ENCODE measurements at places on chromosomes 1 and 21. TPM values are rescaled to one million over a fixed set of nuclear protein-coding genes. Genes with fewer than 3 reads are reported as not detected.

Gene ELF3
- total RNA-seq: 0.68 TPM

DNA sequence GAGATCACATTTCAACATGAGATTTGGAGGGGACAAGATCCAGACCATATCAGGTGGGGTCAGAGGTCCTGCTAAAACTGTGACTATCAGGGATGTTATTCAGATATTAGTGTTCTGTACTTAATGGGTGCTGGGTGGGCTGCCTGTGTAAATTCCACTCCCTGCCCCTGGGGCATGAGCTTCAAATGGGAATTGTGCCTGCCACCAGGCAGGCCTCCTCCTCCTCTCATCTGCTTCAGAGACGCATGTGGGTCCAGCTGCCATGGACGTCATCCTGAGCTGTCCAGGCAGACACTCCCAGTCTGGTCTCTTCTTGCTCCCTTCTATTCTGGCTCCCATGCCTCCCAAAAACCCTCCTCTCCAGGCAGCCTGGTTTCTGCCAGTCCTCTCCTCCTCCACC is 10.4 kb downstream of the QSOX1 start:
- DNase-seq: no peak

DNA sequence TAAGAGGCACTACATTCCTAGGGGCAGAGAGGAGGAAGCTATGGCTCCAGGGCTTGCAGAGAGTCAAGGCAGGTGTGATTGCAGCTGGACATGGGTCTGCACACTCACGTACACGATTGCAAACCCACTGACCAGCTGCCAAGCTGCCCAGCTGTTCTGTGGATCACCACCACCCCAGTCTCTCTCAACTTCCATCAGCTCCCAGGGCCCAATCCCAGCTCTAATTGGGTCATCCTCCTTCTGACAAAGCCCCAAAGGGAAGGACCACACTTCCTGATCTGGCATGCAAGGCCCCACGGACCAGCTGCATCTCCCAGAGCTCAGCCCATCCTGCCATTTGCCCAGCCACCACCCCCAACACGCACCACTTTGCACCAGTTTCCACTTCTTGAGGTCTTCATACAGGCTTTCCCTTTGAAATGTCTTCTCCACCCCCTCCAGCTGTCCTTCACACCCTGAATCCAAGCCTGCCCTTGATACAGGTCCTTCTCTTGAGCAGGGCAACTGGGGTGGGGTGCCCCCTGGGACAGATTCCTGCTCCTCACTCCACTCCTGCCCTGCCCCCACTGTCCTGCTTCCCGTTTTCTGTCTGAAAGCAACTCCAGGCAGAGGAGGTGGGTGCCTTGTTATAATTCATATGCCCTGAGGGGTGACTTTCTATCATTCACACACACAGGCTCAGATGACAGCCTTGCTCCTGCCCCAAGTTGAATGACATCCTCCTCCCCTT is 179.4 kb upstream of the EDN2 start:
- no peak for DNase-seq

Gene LAMTOR5
- 61.4 TPM for total RNA-seq

GRCh38 chr1:241482761-241483250 is 36.7 kb downstream of the FH start:
- DNase-seq: peak; percentile 63

DNA sequence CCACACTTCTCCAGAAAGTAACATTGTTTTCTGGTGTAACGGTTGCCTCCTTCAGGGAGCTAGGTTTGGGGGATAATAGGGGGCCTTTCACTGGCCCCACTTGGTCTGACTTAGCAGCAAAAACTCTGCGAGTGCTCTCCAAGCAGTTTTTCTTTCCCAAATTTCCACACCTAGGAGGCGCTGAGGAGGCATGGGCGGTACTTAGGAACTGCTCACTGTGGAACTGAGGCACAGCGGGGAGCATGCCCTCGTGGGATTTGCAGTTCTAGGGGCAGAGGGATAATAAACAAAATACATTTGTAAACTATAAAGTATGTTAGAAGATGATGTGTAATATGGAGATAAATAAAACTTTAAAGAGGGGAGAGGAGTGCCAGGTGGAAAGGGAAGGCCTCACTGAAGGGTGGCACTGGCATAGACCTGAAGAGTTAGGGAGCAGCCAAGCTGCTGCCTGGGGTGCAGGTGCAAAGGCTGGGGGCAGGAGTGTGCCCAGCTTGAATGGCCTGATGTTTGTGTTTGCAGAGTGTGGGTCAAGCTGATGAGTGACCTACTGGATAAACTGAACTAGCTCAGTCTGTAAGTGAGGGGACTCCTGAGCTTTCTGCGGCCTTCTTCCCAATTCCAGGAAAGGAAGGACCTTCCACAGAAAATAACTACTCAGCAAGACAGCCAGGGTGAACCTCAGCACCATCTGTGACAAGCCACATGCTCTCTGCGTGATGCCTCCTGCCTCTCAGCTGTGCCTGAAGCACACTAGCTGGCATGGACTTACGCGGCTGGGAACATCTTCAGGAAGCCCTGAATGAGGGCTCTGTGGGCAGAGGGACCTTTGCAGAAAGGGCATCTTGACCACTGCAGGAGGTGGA is 1.9 kb downstream of the EPHX1 start:
- DNase-seq: peak; percentile 42

Gene FASLG
- not detected for total RNA-seq

DNA sequence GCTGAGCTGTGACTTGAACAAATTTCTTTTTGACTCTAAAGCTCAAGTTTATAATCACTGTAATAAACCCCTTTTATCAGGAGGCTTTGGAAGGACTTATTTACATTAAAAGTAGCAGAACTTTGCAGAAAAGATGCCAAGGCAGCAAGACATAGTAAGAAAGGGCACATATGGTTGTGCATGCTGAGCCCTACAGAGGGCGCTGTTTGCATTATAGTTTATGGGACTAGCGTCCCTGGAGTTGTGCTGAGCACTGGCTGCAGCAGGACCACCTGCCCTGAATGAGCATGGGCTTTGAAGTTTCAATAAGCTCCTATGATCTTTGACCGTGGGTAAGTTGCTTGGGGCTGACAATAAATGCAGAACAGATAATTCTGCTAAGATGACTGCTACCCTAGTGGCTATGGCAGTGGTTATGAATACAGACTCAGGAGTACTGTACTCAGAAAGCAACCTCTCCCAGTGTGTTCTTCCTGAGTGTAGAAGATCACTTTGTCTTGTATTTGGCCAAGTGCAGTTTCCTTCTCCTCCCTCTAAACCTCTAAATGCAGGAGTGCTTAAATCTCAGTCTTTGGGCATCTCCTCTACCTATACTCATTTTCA is 45.4 kb upstream of the USP1 start:
- DNase-seq: peak; percentile 22

Gene SPRR2E
- total RNA-seq: not detected

DNA sequence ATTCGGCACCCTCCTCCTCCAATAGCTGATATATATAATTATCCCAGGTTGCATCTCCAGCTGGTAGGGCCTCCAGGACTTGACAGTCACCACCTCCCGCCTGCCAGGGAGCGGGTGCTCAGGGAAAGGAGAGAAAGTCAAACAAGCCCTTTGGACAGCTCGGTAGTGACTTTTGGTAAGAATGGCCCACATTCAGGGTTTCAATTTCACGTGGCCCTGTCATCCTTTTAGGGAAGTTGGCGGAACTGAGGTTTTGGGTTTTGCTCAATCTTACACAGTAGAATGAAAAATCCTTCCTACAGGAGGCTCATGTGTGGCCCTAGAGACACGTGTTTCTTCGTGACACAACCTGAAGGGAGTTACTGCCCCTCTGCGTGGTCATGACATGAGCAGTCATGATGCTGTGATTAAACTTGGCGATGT is 44.2 kb downstream of the CAPN8 start:
- DNase-seq: no peak

- no peak for DNase-seq
Observed at GRCh38 chr1:203706444-203706843, 58.5 kb upstream of the LAX1 start.

Gene KCNA3
- total RNA-seq: not detected

Gene C1orf56
- 1.1 TPM for total RNA-seq

DNA sequence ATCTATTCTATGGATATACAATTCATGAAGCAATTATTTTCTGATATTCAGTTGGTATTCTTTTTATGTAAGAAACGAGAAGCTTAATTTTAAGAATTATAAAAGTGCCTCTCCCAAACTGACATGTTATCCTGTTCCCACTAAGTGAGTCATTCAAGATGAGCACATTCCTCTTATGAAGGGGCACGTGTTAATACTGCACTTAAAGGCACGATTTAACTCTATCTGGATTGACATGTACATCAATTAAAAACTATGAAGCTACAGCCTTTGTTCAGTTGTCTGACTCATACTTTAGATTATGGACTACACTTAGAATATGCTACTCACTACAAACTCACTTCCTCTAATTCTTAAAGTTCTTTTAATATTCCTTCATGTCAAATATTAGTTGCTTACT is 111.6 kb downstream of the CYYR1 start:
- DNase-seq: peak; percentile 23

- DNase-seq: no peak
Observed at GRCh38 chr1:198606020-198606438, 32.8 kb upstream of the PTPRC start.

Gene NR5A2
- total RNA-seq: 7.9 TPM

DNA sequence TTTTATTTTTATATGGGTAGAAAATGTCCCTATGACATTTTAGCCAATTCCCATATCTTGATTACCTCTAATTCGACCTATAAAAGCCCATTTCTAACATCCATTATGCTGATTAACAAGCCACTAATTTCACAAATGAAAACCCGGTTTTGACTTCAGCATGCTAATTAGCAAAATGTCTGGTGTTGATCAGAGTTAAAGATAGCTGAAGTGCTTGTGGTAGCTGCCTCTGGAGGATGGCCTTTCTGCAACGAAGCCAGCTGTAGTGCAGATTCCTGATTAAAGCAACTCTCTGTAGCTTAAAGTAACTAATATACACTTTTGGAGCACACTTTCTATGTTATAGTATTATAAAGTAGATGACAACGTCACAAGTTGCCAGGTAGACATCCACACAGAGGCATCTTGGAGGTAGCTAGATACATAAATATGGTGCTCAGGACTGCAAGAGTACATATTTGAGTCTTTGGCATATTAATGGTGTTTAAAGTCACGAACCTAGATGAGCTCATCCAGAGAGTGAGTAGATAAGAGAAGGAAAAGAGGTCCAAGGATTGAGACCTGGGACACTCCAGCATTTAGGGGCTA is 239.5 kb downstream of the BRINP2 start:
- DNase-seq: no peak

DNA sequence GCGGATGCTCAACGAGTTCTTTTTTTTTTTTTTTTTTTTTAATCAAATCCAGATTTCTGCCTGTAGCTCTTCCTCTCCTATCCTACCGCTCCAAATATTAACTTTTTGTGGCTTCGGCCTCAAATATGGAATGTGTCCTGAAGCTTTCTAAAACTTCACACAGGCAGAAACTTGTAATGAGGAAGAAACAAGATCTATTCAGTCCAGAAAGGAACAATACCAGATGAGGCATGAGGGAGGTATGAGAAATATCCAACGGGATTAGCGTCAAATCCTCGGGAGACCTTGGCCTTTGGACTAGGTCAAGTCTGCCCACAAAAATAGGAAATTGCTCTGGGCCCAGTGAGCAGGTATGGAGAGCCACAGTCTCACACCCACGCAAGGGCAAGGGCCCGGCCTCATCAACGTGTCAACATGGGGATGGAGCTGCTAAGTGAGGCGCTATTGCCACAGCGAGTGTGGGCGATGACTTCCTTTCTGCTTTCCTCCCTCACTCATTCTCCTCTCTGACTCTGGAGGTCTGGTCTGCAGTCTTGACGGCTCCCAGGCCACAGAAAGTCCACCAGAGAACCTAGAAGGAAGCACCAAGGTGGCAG is 66.6 kb downstream of the BCAR3 start:
- DNase-seq: no peak

GRCh38 chr1:175665616-175666015 is 77.8 kb downstream of the TNR start:
- peak; percentile 25 for DNase-seq

Gene MANEAL
- total RNA-seq: 1.0 TPM
